ENCODE measurements at places on chromosomes 5 and 9. TPM values are rescaled to one million over a fixed set of nuclear protein-coding genes. Genes with fewer than 3 reads are reported as not detected.
A peak's percentile ranks its signal among the peaks of the same experiment; 100 is the strongest.

RPL35 gene
- total RNA-seq, result 2,341 TPM

GRCh38 chr5:179258001-179258921, 87.0 kb downstream of the ADAMTS2 start:
- H3K36me3 ChIP-seq, result no peaks in the 10 kb centered on the region
- H3K27ac ChIP-seq, result no peak overlapping the region
- no peaks in the 10 kb centered on the region for H3K4me1 ChIP-seq
- H3K27me3 ChIP-seq, result peaks cover 7% of the 10 kb centered on the region
- no peak for DNase-seq

GRCh38 chr9:87878989-87879511, 3.6 kb upstream of the SPATA31E1 start:
- H3K4me3 ChIP-seq, result no peak overlapping the region
- peaks cover 4% of the 10 kb centered on the region for H3K27me3 ChIP-seq
- H3K4me1 ChIP-seq, result no peaks in the 10 kb centered on the region
- no peaks in the 10 kb centered on the region for H3K36me3 ChIP-seq
- no peak for DNase-seq

ORM2 gene
- total RNA-seq, result not detected

NOXA1 gene
- 0.95 TPM for total RNA-seq

- no peaks in the 10 kb centered on the region for H3K4me1 ChIP-seq
- H3K27me3 ChIP-seq, result no peaks in the 10 kb centered on the region
- no peak for DNase-seq
- H3K36me3 ChIP-seq, result peaks cover 50% of the 10 kb centered on the region
Measured at GRCh38 chr9:113199683-113200329, 21.3 kb downstream of the FKBP15 start.

OR1L1 gene
- not detected for total RNA-seq

PCDHA10 gene
- not detected for total RNA-seq

DNA sequence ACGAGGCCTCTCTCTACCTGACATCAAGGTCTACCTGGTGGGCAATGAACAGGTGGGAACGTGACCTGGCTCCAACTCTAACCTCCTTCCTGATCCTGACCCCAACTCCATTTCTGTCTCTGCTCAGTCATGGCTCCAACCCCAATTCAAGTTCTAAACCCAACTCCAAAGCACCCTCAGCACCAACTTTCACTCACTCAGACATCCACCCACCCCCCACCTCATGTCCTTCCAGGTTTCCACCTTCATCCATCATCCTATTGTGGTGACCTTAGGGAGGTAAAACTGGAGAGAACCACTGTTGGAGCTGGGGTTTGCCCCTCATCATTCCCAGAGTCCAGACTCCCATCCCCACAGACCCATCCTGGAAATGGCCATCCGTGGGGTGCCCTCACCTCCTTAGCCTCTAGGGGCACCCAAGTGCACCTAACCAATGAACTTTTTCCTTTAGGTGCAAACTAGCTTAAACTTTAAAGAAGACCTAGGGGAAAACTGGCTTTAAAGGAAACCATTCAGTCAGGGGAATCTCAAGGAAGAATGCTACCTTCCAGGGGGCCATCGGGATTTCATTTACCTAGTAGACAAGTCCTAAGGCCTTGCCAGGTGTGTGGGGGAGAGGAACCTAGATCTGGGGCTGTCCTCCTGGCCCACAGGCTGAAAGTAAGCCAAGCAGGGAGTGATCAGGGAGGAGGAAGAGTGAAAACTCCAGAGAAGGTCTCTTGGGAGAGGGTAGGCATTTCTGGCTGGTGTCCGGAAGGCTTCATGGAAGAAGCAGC, 11.3 kb downstream of the RGS14 start:
- H3K27me3 ChIP-seq, result no peaks in the 10 kb centered on the region
- peak; percentile 45 for DNase-seq
- peaks cover 42% of the 10 kb centered on the region for H3K36me3 ChIP-seq
- H3K4me3 ChIP-seq, result no peak overlapping the region
- peak overlapping the region; percentile 32 for H3K27ac ChIP-seq

DNA sequence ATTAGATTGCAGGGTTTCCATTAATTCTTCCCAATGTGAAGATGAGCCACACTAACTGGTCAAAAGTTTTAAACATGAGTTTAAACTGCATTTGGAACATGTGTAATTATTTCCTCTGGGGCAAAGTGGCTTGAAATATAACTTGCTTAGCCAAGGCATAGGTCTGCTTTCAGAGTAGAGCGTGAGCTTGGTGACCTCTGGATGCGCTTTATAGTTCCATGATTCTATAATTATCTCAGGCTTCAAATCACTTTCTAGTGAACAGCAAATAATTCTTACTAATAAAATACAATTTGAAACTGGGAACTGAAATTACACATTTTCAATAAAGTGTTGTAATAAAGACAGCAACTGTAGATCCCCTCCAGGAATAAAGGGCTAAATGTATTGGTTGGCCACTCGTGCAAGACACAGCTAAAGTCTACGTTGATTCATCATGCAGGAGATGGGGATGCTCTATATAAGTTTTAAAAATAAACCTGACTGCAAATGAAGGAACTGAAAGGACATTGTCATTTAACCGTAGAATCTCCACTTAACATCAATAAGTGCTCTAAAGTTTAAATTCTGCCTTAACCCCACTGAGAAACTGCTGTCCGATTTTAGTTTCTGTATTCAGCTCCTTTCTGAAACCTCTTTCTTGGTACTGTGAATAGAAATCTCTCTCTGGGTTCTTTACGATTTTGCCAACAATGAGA, 460.0 kb downstream of the PSAT1 start:
- H3K27me3 ChIP-seq, result no peaks in the 10 kb centered on the region
- no peak for DNase-seq
- H3K27ac ChIP-seq, result no peak overlapping the region
- H3K36me3 ChIP-seq, result no peaks in the 10 kb centered on the region
- H3K4me3 ChIP-seq, result no peak overlapping the region

INSL6 gene
- not detected for total RNA-seq

DNA sequence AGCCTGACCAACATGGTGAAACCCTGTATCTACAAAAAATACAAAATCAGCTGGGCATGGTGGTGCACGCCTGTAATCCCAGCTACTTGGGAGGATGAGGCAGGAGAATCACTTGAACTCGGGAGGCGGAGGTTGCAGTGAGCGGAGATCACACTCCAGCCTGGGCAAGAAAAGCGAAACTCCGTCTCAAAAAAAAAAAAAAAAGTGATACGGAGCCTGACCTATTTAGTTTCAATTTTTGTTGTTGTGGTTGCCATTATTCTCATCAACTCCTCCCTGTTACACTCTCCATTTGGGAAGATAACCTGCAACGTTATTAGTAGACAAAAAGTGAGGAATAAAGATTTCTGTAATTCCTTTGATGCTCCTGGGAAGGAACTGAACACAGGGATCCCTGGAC, 1.3 kb downstream of the STOM start:
- peaks cover 63% of the 10 kb centered on the region for H3K4me1 ChIP-seq
- peaks cover 4% of the 10 kb centered on the region for H3K36me3 ChIP-seq
- peak overlapping the region; percentile 91 for H3K27ac ChIP-seq
- DNase-seq, result no peak
- H3K4me3 ChIP-seq, result peak overlapping the region; percentile 79
- no peaks in the 10 kb centered on the region for H3K27me3 ChIP-seq

DNA sequence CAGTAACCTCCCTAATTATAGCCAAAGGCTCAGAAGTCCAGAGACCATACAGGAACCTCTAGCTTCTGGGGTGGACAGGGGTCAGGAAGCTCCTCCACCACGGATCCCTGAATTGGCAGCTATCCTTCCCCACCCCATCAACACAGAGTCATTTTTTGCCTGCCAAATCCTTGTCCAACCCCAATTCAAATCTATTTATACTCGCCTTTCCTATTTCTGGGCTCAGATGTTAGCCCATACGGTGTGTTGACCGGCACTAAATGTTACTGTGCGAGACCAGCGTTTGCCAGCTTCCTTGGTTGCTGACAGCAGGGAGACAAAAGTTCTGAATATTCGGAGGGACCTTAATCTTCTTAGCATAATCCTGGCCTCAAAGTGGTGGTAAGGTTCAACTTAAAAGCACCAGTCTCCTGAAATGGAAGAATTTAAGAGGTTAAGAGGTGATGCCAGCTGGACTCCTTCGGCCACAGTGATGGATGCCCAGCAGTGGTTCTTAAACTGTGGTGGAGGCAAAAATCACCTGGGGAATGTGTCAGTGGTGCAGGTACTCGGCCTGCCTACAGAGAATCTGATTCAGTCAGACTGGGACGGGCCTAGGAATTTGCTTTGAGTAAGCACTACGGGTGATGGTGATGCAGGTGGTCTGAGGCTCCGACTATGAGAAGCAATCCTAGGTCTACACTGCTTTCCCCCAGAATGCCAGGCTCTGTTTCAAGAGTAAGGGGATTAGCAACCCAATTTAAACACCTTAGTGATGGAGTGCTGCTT, 204.8 kb upstream of the MEF2C start:
- H3K36me3 ChIP-seq, result no peaks in the 10 kb centered on the region
- H3K27ac ChIP-seq, result no peak overlapping the region
- H3K4me1 ChIP-seq, result no peaks in the 10 kb centered on the region

DNA sequence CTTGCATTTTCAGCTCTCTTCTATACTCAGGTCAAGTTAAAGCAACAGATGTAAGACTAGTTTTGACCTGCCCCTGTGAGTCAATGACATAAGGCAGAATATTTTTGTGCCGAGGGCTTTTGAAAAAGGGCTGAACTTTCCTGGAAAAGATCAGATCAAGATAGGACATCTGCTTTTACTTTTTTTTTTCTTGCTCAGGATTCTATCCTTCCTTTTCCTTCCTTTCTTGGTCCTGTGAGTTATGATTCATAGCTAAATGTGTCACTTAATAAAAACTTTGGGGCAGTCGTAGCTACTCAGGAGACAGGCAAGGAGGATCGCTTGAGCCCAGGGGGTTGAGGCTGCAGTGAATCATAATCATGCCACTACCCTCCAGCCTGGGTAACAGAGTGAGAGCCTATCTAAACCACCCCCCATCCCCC, 84.3 kb upstream of the BRINP1 start:
- no peaks in the 10 kb centered on the region for H3K36me3 ChIP-seq
- DNase-seq, result no peak
- H3K4me3 ChIP-seq, result no peak overlapping the region
- peaks cover 2% of the 10 kb centered on the region for H3K27me3 ChIP-seq
- H3K4me1 ChIP-seq, result no peaks in the 10 kb centered on the region

MZB1 gene
- total RNA-seq, result 14.4 TPM

- DNase-seq, result no peak
- no peak overlapping the region for H3K27ac ChIP-seq
- H3K4me3 ChIP-seq, result no peak overlapping the region
- no peaks in the 10 kb centered on the region for H3K4me1 ChIP-seq
- H3K36me3 ChIP-seq, result no peaks in the 10 kb centered on the region
Measured at GRCh38 chr9:89642789-89643188, 38.0 kb downstream of the GADD45G start.

- peaks cover 3% of the 10 kb centered on the region for H3K4me1 ChIP-seq
- no peaks in the 10 kb centered on the region for H3K27me3 ChIP-seq
- H3K36me3 ChIP-seq, result peaks cover 6% of the 10 kb centered on the region
- no peak overlapping the region for H3K4me3 ChIP-seq
Measured at GRCh38 chr5:131848662-131849061, 51.8 kb upstream of the FNIP1 start.

GRCh38 chr5:100516285-100516684, 18.9 kb upstream of the FAM174A start:
- no peak overlapping the region for H3K4me3 ChIP-seq
- H3K27ac ChIP-seq, result no peak overlapping the region
- H3K27me3 ChIP-seq, result no peaks in the 10 kb centered on the region
- H3K36me3 ChIP-seq, result peaks cover 5% of the 10 kb centered on the region
- no peaks in the 10 kb centered on the region for H3K4me1 ChIP-seq

DNA sequence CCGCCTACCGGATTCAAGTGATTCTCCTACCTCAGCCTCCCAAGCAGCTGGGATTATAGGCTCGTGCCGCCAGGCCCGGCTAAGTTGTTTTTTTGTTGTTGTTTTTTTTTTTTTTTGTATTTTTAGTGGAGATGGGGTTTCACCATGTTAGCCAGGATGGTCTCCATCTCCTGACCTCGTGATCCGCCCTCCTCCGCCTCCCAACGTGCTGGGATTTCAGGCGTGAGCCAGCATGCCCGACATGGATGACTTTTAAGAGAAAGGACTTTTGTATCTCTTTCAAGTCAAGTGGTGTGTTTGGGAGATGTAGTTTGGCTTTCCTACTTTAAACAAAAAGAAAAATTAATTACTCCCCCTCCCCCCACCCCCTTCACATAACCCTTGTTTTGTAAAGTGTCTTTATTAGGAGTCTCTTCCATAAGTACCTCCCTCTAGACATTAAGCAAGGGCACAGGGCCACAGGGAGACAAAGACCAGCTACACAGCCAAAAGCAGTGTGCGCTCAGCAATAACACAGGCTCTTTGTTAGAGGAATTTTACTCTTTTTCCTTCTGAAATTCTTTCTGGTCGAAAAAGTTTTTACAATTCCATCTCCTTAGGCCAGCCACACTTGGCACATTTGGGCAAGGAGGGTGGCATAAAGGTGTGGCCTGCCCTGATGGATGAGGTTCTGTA, 31.2 kb downstream of the JAKMIP2 start:
- no peaks in the 10 kb centered on the region for H3K27me3 ChIP-seq
- H3K4me1 ChIP-seq, result no peaks in the 10 kb centered on the region
- no peak overlapping the region for H3K27ac ChIP-seq
- no peak for DNase-seq

DNA sequence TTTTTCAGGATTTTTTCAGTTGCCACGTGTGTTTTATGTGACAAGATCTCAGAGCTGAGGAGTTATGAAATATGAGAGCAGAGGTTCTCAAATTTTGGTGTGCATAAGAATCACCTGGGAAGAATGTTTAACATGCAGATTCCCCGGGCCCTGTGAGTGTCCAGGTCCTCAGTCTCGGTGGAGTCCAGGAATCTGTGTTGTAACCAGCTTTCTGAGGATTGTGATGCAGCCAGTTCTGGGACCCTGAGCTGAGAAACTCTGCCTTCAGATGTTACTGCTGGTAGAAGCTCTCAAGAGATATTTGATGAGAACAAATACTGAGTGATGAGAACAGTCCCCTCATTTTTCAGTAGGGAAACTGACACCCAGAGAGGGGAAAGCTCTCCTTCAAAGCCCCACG, 102.8 kb upstream of the SAP30L start:
- H3K36me3 ChIP-seq, result no peaks in the 10 kb centered on the region
- no peak overlapping the region for H3K27ac ChIP-seq
- no peak for DNase-seq

DNA sequence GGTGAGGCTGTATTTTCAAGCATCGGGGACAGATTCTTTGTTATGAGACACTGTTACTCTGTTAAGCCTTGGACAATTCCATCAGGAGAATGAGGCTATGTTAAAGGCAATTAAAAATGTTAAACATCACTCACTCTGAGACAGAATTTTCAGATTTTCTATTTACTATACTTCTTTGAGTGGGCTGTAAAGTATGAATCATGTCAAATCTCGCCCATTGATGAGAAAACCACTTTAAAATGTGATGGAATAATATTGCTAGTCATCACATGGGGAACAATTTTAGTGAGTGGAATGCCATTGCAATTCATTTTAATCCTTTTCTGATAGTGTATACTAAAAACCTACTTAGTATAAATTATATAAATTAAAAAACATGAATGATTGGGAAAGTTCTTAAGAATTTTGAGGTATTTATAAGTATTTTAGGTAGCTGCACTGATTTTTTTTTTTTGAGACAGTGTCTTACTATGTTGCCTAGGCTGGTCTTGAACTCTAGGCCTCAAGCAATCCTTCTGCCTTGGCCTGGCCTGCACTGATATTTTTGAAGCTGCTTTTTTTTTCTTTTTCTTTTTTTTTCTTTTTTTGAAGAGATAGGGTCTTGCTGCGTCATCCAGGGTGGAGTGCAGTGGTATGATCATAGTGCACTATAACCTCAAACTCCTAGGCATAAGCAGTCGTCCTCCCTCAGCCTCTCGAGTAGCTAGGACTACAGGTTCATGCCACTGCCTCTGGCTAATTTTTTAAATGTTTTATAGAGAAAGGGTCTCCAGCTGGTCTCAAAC, 73.2 kb downstream of the KIAA1958 start:
- no peaks in the 10 kb centered on the region for H3K27me3 ChIP-seq
- H3K4me3 ChIP-seq, result no peak overlapping the region
- H3K36me3 ChIP-seq, result no peaks in the 10 kb centered on the region
- no peak for DNase-seq
- peaks cover 12% of the 10 kb centered on the region for H3K4me1 ChIP-seq
- H3K27ac ChIP-seq, result no peak overlapping the region

WWC1 gene
- 0.45 TPM for total RNA-seq
